ENCODE measurements at places on chromosomes 6 and 20. TPM values are rescaled to one million over a fixed set of nuclear protein-coding genes. Genes with fewer than 3 reads are reported as not detected.

The BTNL2 gene
- total RNA-seq: not detected

The SLC16A10 gene
- total RNA-seq: not detected

The RAET1L gene
- 0.22 TPM for total RNA-seq

The RALGAPB gene
- 39.7 TPM for total RNA-seq

The MCHR2 gene
- total RNA-seq: not detected

The HAO1 gene
- total RNA-seq: not detected

The RNF217 gene
- total RNA-seq: 288 TPM

The C6orf141 gene
- total RNA-seq: not detected

The ANGPT4 gene
- under 0.01 TPM for total RNA-seq

The METTL24 gene
- not detected for total RNA-seq

The CCNC gene
- 99.3 TPM for total RNA-seq

The HMGCLL1 gene
- total RNA-seq: not detected

The BIRC7 gene
- not detected for total RNA-seq

The LIME1 gene
- total RNA-seq: 2.4 TPM

The RAET1E gene
- total RNA-seq: not detected

The IL17A gene
- not detected for total RNA-seq

The KHDRBS2 gene
- total RNA-seq: not detected

The WFDC5 gene
- not detected for total RNA-seq

The SMIM8 gene
- total RNA-seq: 5.1 TPM

The NMBR gene
- not detected for total RNA-seq

The CD40 gene
- 18.5 TPM for total RNA-seq

The RAMACL gene
- total RNA-seq: 2.4 TPM

The CFAP61 gene
- 0.79 TPM for total RNA-seq

The PRIM2 gene
- 16.1 TPM for total RNA-seq

The SLC26A8 gene
- not detected for total RNA-seq

The SNAP25 gene
- not detected for total RNA-seq

The TMC2 gene
- not detected for total RNA-seq

The NCOA3 gene
- total RNA-seq: 37.3 TPM

The ERGIC3 gene
- total RNA-seq: 490 TPM

The CDSN gene
- 69.1 TPM for total RNA-seq

The NT5E gene
- 85.2 TPM for total RNA-seq

The PBOV1 gene
- total RNA-seq: not detected

The PAK1IP1 gene
- total RNA-seq: 9.3 TPM

The SIRPB2 gene
- total RNA-seq: not detected

The MUC21 gene
- not detected for total RNA-seq

The MMP24 gene
- 1.7 TPM for total RNA-seq

The SYNDIG1 gene
- not detected for total RNA-seq

The OOEP gene
- not detected for total RNA-seq

Data from placental epithelial cell (primary cell).